ENCODE measurements at places on chromosomes 11 and 22.

DNA sequence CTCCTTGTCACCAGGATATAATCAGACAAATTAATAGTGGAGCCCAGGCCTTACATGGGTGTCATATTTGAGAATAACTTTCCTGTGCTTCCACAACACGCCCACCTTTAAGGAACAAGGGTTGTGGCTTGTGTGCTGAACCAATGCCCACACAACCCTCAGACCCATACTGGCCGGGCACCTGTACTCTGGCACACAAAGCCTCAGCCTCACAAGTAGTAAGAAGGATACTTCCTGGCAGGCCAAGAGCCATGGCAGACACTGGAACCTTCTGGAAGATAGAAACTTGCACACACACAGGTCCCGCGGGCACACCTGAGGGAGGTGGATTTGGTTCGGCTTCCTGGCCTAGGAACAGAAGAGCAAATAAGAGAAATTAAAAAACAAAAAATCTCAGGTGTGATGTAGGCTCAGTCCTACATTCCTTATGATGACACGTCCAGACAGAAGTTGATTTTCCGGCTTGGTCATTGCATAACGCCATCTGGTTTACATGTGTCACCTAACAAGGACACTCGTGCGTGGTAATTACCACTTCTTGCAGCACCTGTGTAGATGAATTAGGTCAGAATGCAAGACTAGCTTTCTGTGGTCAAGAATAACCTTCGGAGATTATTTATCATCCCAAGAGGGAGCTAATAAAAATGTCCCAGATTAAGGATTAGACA, 5.8 kb upstream of the BRD1 start:
- no peaks in the 10 kb centered on the region for H3K27me3 ChIP-seq
- no peaks in the 10 kb centered on the region for H3K36me3 ChIP-seq
- peaks cover 1% of the 10 kb centered on the region for H3K4me1 ChIP-seq
- no peak overlapping the region for H3K27ac ChIP-seq
- no peak for DNase-seq

GRCh38 chr11:68581439-68581838, 102.9 kb upstream of the GAL start:
- peaks cover 86% of the 10 kb centered on the region for H3K36me3 ChIP-seq
- no peak overlapping the region for H3K27ac ChIP-seq
- no peaks in the 10 kb centered on the region for H3K27me3 ChIP-seq
- no peak for DNase-seq
- peaks cover 16% of the 10 kb centered on the region for H3K4me1 ChIP-seq

DNA sequence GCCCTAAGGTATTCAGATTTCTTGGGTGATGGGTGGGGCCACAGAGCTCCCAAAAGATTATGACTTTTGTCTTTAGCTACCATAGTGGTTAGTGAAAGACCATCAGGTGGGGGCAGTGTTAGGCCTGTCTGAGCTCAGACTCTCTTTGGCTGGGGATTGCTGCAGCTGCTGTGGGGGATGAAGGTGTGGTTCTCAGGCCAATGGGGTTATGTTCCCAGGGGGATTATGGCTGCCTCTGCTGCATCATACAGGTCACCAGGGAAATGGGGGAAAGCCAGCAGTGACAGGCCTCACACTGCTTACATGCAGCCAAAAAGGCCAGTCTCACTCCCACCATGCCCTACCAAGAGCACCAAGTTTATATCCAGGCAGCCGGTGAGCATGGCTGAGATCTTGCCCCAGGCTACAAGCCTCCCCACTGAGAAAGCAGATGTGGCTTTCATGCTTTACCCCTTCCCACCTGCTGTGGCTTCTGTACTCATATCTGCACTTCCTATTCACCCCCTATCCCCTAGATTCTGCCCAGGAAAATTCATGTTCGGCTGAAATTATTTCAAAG, 24.8 kb downstream of the CNTF start:
- H3K27me3 ChIP-seq, result peaks cover 10% of the 10 kb centered on the region
- H3K4me3 ChIP-seq, result no peak overlapping the region
- H3K36me3 ChIP-seq, result no peaks in the 10 kb centered on the region
- H3K27ac ChIP-seq, result no peak overlapping the region
- no peak for DNase-seq
- peaks cover 3% of the 10 kb centered on the region for H3K4me1 ChIP-seq

GRCh38 chr22:22761606-22761962, 117.2 kb downstream of the GGTLC2 start:
- no peak overlapping the region for H3K27ac ChIP-seq
- H3K4me1 ChIP-seq, result no peaks in the 10 kb centered on the region
